Naive thymus-derived CD8-positive, alpha-beta T cell (primary cell): ENCODE measurements at places on chromosomes 1 and 21.

- DNase-seq = no peak
These were observed 62.5 kb downstream of the TBX15 start for GRCh38 chr1:118925651-118926050.

DNA sequence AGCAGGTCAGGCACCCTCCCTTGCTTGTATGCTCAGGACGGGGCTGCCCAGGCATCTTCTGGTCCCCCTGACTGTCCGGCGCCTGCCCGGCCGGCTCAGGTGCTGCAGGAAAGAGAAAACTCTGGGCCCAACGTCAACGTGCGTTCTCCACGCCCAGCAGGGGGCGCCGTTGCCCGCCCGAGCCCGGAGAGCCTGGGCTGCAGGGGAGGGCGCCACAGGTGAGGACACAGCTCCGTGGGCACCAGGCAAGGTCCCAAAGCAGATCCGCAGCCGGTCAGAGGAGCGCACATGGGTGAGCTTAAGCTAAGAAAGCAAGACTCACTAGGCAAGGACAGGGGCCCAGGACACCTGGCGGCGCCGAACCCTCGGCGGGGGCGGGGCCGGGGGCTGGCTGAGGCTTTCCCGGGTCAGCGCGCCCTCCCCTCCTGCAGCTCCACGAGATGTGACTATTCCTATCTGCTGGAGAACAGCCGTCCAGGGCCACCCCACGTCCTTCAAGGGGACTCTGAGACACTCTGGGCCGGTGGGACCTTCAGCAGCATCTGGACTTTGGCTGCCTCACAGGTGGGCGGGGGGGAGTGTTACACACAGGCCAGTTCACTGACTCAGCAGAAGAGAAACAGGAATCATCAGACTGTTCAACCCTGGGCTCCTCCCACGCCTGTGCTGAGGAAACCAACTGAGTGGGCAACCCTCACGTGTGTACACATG is 29.3 kb downstream of the KRTAP10-1 start:
- DNase-seq = peak; percentile 89

- no peak for DNase-seq
These were observed 15.6 kb downstream of the TPM3 start for GRCh38 chr1:154176337-154176736.

DNA sequence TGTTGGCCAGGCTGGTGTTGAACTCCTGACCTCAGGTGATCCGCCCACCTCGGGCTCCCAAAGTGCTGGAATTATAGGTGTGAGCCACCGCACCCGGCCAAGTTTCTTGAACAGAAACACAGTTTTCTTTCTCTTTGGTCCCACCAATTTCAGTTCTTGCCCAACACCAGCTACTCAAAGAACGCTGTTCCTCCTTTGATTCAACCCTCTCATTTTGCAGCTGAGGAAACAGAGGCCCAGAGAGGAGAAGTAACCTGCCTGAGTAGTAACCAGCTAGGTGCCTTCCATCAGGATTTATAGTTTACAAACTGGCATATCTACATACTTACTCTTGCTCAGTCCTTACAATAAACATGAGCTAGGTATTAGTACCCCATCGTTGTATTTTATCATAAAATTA is 119.9 kb downstream of the SYF2 start:
- DNase-seq = no peak

DNA sequence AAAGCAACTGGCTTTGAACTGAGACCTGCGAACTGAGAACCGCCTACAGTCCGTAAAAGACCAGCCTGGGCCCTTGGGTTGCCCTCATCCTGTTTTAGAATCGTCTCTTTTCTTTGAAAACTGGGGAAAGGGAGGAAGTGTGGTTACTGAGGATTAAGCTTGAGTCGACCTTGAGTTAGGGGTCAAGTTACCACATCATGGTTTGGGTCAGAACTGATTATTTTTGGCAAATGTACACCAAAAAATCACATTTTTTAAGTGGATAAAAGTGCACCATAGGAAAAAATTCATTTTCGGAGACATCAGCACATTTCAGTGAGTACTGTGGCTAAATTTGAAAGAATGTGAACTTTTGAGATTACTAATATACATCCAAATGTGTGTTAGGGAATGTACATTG is 76.9 kb upstream of the KAZN start:
- no peak for DNase-seq

GRCh38 chr1:186985889-186986491 is 157.2 kb downstream of the PLA2G4A start:
- no peak for DNase-seq

DNA sequence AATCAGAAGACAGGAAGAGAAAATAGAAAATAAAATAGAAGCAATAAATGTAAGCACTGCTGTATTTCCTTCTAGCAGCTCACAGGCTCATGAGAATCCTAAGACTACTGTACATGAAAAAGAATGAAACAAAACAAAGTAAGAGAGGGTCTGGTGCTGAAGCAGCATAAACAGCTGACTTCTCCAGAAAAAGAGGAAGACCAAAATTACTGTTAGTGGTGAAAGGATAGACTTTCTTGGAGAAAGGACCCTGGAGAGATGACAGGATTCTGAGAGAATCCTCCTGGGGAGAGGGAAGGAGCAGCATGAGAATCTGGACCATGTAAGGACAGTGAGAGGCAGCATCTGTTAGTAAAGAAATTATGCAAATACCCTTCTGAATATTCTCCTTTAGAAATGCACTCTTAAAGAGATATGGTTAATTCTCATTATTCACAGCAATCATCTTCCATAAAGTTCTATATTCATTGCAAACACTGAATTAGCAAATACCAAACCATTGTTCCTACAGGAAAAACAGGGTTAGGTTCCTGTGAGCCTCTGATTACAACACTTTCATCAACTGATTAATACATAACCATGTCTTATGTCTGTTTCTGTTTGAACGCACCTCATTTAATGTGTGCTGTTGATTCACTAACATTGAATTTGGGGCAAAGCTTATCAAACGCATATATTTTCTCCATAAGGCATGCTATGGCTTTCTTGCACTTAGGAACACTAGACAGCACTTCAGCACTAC is 17.0 kb downstream of the SLC25A24 start:
- DNase-seq = no peak

GRCh38 chr1:220438741-220439140 is 89.2 kb upstream of the MARK1 start:
- DNase-seq = no peak

DNA sequence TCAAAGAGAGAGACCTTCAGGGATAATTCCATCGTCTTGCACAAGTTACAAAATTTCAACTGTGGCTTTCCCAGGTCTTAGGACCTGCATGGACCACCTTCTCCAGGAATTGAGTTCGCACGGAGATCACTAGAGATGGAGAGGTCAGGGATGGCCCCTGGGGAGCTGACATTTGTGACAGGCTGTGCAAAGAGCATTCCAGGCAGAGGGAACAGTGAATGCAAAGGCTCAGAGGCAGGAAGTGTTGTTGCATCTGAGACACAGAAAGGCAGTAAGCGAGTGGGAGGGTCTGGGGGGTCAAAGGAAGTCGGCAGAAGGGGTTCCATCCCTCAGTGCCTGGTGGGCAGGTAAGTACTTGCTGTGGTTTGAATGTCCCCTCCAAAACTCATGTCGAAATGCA is 9.5 kb upstream of the SELENON start:
- DNase-seq = no peak

DNA sequence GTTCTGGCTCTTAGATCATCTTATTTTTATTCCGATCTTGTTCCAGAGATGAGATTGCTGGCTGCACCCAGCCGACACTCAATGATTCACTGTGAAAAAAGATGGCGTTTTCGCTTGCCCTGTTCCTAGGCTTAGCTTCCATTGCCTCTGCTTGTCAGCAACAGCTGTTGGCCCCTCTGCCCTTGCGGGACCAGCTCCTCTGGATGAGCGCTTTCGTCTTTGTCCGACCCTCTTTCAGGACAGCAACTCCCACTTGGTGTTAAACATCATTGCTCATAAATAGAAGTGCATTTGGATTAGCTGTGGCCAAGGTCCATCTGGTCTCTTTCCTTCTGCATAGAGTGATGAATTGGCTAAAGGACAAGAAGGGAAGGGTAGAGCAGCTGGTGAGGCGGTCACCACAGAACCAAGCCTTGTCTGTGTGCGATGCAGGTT is 43.5 kb upstream of the SCCPDH start:
- DNase-seq = no peak

DNA sequence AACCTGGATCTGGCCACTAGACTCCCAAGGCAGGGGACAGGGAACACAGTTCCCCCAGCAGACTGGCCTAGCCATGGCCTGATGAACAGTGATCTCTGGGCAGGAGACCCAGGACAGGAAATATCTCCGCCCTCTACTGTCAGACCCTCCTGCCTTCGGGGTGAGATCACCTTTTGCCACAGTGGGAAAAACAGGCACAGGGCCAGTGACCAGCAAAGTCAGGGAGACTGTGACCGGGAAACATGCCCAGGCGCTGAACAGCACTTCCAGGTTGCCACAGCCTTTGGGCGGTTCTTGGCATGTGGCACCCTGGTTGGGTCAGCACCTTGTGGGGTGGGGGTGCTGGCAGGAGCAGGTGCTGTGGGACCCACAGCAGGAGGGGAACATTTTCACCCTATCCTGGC is 8.9 kb upstream of the ZNF669 start:
- no peak for DNase-seq

- no peak for DNase-seq
These were observed 150.6 kb downstream of the MRPL39 start for GRCh38 chr21:25456672-25457071.

GRCh38 chr1:233373226-233373625 is 45.7 kb downstream of the MAP3K21 start:
- no peak for DNase-seq

- no peak for DNase-seq
These were observed 459.3 kb downstream of the MATN1 start for GRCh38 chr1:30263888-30264671.

DNA sequence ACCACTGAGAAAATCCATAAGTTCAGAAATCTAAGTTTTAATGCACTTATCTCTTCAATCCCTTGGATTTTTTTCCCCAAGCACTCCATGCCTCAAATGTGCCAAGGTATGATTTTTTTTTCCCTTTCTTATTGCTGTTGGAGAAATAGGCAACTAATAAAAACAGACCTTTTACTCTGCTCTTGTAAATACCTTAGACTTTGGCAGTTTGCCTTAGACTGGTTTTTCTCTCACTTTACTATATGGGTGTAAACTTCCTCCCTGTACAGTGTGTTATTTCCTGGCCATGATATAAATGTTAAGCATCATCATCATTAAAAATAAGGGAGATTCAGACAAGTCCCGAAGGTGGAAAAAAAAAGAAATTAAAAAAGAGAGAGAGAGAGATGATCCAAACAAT is 65.7 kb downstream of the LRRC8C start:
- no peak for DNase-seq

DNA sequence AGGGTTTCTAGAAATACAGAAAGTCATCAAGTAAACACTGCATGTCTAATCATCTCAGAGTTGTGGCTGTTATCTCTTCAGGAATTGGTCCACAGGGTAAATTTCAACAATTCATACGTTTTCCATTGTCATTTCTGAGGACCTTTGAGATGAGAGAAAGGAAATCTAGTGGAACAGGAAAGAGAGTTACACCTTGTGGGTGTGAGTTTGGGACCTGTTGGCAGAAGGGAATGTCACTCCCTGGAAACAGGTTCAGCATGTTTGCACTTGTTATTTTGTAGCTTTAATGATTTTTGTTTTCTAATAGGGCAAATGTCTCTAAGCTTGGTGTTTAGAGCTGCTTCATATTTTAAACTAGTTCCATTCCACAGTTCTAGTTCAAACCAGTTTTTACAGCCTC is 5.6 kb downstream of the TMEM167B start:
- DNase-seq = no peak

- DNase-seq = no peak
These were observed 24.3 kb upstream of the APP start for GRCh38 chr21:26194811-26195251.

DNA sequence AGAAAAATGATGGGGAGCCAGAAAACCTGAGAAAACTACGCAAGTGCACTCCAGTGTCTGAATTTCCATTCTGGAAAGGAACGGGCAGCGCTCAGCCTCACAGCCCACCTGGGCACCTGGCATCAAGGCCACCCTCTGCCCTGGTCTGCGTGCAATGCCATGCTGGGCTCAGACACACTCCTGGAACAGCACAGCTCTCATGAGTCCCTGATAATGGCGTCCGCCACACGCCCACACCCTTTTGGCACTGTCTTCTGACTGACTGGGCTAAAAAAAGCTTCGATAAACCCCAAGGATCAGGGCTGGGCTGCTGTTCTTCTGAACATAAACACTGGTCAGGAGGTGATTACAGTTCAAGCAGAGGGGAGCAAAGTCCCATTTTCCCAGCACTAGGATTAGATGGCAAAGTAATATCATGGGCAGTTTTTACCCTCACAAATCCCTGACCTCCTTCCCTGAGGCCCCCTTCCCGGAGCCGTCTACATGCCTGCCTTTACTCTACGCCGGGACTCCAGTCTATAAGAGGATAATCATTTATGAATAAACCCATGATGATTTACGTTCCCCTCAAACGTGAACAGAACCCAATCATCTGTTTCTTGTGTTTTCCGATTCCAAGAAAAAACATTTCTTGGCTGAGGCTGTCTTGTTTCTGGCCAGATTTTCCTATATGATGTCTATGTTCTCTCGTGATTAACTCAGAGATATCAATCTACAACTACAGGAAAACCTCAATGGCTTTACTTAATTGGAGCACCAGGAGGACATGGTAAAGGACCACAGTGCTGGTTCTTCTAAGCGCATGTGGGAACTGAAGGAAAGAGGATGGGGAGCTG is 22.6 kb downstream of the RCAN1 start:
- no peak for DNase-seq

- DNase-seq = no peak
These were observed 2.8 kb downstream of the PRDX1 start for GRCh38 chr1:45518910-45519309.

DNA sequence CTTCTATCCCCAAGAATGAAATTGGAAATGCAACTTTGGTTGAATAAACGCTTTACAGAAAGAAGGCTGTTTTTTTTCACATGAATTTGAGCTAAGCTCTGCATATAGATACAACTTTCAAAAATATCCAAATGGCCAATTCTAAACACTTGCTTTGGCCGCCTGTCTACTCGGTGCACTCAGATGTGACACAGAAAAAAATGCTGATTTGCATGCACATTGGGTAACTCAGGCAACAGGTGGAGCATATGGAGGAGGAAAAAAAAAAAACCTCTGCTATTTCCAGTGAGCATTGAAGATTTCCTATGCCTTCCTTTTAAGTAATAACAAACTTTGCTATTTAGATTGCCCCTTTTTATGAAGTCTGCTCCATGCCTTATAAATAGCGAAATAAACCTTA is 262.5 kb downstream of the GRIK1 start:
- DNase-seq = no peak

GRCh38 chr1:63633281-63633680 is 40.1 kb downstream of the PGM1 start:
- DNase-seq = no peak

DNA sequence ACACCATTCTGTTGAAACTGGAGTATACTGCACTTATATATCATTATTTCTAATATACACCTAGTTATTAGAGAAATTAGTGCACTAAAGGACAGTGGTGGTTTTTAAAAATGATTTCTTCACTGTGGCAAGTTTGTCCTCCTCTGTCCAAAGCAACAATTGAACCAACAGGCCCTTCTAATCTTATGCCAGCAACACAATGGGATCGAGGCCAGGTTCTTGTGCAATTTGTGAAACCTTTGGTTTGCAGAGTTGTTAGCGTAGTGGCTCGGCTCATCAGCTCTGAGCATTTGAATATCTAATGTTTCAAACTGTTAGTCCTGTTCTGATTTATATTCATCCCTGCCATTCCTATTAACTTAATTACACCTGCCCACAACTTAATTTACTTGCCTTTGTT is 9.9 kb upstream of the LRRC39 start:
- DNase-seq = no peak
